Posterior cingulate gyrus (tissue), 11 donors: ENCODE measurements at places on chromosomes 3 and 15.

GRCh38 chr15:69576948-69577351, 124.3 kb downstream of the RPLP1 start:
- DNase-seq = no peak

DNA sequence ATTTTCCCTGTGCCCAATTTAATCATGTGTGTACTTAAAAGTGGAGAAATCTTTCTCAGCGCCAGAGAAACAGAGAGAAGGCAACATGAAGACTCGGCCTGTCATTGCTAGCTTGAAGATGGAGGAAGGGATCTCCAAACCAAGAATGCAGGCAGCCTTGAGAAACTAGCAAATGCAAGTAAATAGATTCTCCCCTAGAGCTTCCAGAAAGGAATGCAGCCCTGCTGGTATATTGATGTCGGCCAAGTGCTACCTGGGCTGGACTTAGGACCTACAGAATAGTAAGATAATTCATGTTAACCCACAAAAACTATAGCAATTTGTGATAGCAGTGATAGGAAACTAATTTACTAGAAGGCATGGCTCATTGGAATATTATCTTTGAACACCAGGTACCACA, 150.9 kb upstream of the ABI3BP start:
- DNase-seq = no peak

GRCh38 chr3:168624892-168625448, 529.2 kb upstream of the GOLIM4 start:
- DNase-seq = no peak

GRCh38 chr3:99410789-99411311, 227.5 kb upstream of the COL8A1 start:
- DNase-seq = no peak

GRCh38 chr15:64522226-64522823, 61.9 kb downstream of the ZNF609 start:
- DNase-seq = no peak

GRCh38 chr3:137852391-137852830, 88.3 kb downstream of the SOX14 start:
- DNase-seq = no peak

DNA sequence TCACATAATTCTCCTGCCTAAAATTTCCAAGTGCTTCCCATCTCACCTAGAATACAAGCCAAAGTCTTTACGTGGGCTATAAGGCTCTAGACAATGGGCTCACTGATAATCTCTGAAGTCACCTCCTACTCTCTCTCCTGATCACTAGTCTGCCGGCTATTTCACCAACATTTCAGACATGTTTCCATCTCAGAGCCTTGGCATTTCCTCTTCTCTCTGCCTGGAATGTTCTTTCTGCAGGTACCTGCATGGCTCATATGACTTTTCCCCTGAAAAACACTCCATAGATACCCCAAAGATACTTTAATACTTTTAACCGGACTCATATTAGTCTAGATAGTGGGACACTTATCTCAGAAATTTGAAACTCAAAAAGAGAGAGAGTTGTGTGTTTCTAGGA, 32.7 kb downstream of the CD200 start:
- no peak for DNase-seq

GRCh38 chr3:100403362-100404249, 2.3 kb downstream of the LNP1 start:
- DNase-seq = no peak

DNA sequence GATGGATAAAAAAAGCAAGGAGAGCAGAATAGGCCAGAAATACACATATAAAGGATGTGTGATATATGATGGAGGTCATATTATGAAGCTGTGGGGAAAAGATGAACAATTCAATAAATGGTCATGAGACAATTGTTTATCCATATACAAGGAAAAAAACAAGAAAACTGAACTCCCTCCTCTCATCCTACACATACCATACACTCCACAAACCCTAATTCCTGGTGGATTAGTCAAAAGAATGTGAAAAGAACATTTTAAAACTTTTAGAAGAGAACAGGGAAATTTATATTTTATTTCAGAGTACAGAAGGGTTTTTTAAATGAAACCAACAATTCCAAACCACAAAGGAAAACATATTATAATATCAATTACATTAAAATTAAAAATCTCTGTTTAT, 34.5 kb upstream of the NR2E3 start:
- DNase-seq = no peak

GRCh38 chr15:98803228-98804056, 155.1 kb downstream of the IGF1R start:
- DNase-seq = no peak

DNA sequence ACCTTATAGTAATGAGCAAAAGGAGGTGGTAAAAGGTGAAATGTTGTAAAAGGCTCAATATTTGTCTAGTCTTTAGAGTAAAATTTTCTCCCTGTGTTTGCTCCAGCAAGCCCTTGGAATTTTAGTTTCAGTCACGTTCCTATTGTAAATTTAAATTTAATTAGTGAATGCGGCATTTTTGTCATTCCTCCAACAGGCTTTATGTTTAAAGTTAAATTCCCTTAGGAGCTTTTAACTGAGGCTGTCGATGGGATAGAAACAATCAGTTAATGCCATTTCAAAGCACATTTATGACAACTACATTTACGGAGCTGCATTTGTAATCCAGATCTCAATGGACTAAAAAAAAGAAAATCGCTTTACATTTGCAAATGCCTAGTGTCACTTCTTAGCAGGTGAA, 868 bp upstream of the GADL1 start:
- no peak for DNase-seq

- no peak for DNase-seq
Measured at GRCh38 chr3:94961423-94962100, 898.7 kb downstream of the NSUN3 start.

- DNase-seq = no peak
Measured at GRCh38 chr3:30181581-30181980, 424.8 kb upstream of the TGFBR2 start.

DNA sequence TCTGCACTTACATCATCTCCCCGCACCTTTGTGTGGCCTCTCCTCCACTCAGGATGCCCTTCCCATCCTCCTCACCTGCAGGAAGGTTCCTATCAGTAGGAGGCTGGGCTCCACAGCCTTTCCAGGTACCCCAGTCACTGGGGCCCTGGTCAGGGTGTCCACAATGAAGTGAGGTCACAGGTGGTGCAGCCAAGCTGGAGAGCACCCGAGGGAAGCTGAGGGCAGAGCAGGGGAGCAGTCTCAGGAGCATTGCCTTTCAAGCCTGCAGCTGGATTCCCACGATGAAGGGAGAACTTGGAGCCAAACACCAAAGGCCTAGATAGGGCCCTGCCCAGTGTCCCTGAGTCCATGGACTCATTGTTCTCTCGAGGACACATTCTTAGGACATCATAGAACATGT, 23.6 kb downstream of the MGLL start:
- DNase-seq = no peak

DNA sequence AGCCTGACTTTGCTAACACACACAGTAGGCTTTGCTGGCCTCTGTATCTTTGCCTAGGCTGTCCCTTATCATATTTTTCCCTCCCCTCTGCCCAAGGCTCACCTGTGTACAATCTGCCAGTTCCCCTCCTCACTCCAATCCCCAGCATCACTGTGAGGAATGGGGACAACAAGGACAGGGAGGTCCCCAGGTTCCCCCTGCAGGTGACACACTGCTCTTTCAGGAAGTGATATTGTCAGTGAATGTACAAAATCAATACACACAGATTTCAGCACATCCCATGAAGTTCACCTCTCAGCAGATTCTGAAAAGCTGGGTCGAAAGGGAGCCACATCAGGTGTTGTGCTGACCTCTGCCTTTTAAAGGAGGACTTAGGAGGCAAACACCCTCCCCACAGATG, 177.5 kb downstream of the RAB11A start:
- DNase-seq = no peak

DNA sequence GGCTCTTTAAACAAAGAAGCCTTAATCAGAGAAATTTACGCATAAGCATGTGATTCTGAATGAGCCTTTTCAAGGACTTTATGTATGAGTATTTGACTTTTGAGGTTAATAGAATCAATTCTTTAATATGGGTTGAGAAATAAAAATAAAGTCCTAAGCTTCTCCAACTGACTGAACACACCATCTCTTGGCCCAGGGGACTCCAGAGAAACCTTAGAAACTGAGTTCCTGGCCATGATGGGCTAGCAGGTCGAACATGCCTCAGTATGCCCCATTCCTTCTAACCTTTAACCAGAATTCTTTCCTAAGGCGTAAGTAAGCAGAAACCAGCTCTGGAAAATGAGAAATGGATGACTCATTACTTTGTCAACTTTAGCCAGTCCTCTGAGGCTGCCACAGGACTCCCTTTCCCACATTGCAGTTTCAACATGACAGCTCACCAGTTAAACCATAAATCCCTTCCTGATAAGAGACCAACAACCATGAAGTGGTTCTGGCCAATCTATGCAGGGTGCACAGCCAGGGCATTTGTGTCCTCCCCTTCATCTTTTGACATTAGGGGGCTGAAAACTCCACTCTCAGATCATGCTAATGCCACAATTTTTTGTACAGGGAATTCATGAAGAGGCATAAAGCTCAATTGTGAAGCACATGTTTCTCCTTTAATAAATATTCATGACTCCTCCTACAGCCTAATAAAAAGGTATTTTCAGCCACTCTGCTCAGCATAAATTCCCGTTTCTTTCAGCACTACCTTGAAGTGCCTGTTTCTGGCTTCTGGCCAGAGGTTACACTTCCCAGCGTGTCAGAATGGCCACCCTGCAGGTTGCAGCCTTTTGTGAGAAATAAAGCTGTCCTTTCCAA, 33.3 kb downstream of the TM4SF18 start:
- no peak for DNase-seq

DNA sequence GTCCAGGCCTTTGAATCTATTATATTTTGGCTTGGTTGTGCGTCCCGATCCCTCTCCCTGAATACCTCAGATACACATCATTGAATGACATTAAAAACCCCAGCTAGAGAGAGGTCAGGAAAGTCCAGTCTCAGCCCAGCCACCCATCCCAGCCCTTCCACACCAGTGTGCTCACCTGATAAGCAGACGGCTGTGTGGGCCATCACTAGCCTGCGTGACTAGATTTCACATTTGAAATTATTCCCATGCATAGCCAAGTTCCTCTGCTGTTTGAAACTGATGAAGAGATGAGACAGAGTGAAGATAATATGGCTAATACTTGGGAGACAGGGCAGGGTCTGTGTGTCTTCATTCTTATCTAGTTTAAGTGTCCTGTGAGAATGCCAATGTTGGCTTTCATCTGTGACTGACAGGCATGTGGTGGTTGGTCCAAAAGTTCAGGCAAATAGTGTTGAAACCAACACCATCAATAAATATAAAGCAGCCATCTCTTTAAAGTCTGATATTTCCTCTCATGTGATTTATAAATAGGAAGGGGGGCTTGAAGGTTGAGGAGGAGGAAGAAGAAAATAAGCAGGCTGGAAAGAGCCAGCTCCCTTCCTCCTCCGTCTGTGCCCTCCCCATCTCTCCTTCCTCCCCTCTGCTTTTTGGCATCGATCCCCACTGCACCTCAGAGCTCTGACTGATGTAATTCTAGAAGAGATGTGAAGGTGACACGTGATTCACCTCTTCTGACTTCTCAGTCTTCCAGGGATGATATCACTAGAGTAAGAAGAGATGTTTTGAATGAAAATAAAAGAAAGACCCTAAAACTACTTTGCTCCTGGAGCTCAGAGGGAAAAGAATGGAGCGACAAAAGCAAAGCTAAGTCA, 5.1 kb downstream of the FAM43A start:
- DNase-seq = no peak

GRCh38 chr3:115322901-115323300, 175.8 kb upstream of the ZBTB20 start:
- no peak for DNase-seq

DNA sequence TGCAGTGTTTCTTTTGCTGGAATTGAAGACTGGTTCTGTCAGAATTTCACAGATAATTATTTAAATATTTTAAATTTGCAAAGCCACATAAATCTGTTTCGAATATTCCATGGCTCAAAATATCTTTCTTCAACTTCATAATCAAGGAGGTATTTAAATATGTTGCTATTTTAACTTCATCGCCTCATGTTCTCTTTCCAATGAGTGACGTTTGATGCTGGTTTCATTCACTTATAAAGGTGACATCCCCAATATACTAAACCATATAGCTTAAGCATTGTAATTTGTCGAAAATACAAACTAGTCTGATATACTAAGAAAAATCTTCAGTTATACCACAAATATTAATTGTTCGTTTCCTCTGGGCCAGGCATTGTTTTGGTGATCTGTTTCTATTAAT, 22.5 kb downstream of the MBNL1 start:
- DNase-seq = no peak

DNA sequence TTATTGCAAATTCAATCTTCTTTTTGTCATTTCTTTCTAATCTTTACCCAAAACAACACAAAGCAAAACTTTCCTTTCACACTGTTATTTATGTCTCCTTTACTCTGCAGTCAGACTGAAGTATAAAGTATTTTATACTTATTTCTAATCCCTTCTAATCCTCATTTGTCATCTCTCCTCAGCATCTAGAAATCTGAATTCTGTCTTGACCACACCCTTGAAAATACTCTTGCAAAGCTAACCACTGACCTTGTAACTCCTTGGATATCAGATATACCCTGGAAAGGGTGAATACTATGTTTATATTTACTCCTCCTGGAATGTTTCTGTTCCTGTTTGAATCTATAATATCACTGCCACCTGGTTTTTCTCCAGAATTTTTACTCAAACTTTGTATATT, 481.1 kb downstream of the ZNF385D start:
- DNase-seq = no peak

GRCh38 chr3:19881036-19881435, 53.0 kb downstream of the EFHB start:
- DNase-seq = no peak

DNA sequence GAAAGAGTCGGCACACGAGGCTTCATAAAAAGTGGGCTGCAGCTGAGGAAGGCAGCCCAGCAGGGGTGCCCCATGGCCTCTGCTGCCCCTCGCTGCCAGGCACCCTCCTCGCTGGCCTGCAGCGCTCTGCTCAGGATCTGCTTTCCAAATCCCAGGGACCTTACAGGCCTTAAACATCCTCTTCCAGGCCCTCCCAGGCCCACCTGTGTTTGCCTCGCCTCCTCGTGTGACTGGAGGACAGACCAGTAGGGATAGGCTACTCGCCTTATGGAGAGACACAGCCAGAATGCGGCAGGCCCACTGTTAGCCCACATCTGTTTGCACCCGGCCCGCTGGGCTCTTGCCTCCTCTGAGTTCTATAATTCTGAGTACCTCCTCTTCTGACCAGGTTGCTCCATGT, 124.5 kb upstream of the PLXNA1 start:
- DNase-seq = no peak

DNA sequence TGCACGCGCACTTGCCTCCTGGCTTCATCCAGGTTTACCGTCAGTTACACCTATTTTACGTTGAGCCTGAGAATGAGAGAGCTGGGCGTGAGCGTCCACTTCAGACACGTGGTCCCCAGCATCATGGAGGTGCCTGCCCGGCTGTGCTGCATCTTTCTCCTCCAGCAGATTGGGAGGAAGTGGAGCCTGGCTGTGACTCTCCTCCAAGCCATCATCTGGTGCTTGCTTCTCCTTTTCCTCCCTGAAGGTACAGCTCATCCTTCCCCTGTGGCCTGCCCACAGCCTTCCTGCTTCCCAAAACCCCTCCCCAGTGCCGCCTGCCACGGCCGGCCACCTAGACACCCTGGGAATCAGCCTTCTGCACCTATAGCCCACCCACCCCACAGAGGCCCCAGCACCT, 31.6 kb downstream of the SLC22A14 start:
- DNase-seq = no peak

GRCh38 chr3:33718595-33718907, 497 bp upstream of the CLASP2 start:
- DNase-seq = no peak
